ENCODE measurements at places on chromosomes 6 and 20. TPM values are rescaled to one million over a fixed set of nuclear protein-coding genes. Genes with fewer than 3 reads are reported as not detected.

The THBS2 gene
- total RNA-seq = 673 TPM

The CRISP3 gene
- total RNA-seq = not detected

GRCh38 chr6:132425176-132425575 lies 23.9 kb upstream of the MOXD1 start:
- no peak overlapping the region for H3K27ac ChIP-seq
- no peaks in the 10 kb centered on the region for H3K27me3 ChIP-seq
- no peaks in the 10 kb centered on the region for H3K4me1 ChIP-seq
- H3K4me3 ChIP-seq = no peak overlapping the region
- H3K36me3 ChIP-seq = no peaks in the 10 kb centered on the region

- no peak overlapping the region for H3K27ac ChIP-seq
- peaks cover 5% of the 10 kb centered on the region for H3K36me3 ChIP-seq
- no peaks in the 10 kb centered on the region for H3K4me1 ChIP-seq
These were observed 61.5 kb downstream of the REPS1 start for GRCh38 chr6:138926579-138926978.

DNA sequence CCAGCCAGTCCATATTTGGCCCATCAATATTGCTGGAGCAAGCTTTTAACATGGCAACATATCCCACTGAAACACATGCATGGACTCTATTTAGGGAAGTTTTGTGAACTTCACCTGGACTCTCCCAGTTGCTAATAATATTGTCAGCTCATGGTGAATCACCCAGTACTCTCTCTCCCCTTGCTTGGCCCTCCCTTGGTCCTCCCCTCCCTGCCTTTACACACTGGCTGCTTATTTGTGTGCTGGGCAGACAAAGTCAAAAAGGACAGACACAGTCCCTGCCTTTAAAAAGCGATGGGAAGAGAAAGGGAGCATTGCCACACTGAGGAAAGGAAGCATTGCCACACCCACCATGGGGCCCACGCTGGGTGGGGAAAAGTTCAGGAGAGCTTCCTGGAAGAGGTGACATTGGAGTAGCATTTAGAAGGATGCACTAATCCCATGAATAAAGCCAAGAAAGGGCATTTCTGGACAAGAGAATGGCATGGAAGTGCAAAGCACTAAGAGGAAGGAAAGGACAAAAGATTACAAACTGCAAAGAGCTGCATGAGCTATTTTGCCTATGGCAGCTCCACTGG lies 143.4 kb upstream of the EXOC2 start:
- no peaks in the 10 kb centered on the region for H3K27me3 ChIP-seq
- no peak for DNase-seq
- H3K36me3 ChIP-seq = no peaks in the 10 kb centered on the region

DNA sequence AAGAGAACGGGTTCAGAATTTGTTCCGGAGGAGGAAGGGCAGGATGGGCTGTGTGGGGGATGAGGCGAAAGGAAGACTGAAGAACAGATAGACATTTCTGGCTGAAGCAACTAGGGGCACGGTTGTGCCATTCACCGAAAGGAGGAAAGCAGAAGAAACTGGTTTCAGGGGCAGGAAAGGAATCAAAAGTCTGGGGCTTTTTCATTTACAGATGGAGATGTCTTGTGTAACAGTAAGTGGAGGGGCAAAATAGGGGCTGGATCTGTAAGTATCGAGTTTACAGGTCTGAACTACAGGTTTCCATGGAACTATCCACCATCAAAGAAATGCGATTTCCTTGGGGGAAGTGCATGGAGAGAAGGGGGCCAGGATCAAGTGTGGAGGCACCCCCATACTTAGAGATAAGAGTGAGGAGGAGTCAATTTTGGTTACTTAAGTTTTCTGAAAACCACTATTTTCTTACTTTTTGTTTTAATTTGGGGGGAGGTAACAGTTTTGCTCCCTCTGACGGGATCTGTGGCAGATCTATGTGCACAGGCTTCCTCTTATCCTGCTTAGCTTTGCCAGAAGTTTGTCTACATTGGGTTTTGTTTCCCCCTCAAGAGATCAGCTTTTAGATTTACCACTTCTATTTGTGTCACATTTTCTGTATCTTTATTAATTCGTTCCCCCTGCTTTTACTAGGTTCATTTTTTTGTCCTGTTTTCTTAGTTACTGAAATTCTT lies 120.1 kb downstream of the SLC23A2 start:
- DNase-seq = no peak
- no peaks in the 10 kb centered on the region for H3K27me3 ChIP-seq
- H3K4me1 ChIP-seq = no peaks in the 10 kb centered on the region
- H3K27ac ChIP-seq = no peak overlapping the region
- peaks cover 3% of the 10 kb centered on the region for H3K36me3 ChIP-seq

GRCh38 chr20:24950128-24950835 lies 1.2 kb downstream of the CST7 start:
- H3K36me3 ChIP-seq = no peaks in the 10 kb centered on the region
- no peak for DNase-seq
- H3K27ac ChIP-seq = no peak overlapping the region
- H3K4me1 ChIP-seq = no peaks in the 10 kb centered on the region
- H3K27me3 ChIP-seq = no peaks in the 10 kb centered on the region

The OPN5 gene
- total RNA-seq = not detected

- DNase-seq = no peak
- no peaks in the 10 kb centered on the region for H3K36me3 ChIP-seq
- H3K4me1 ChIP-seq = peaks cover 30% of the 10 kb centered on the region
- H3K4me3 ChIP-seq = no peak overlapping the region
These were observed 2.0 kb downstream of the SMIM29 start for GRCh38 chr6:34246563-34247391.

GRCh38 chr6:38933426-38933825 lies 115.2 kb upstream of the GLP1R start:
- no peaks in the 10 kb centered on the region for H3K27me3 ChIP-seq
- H3K27ac ChIP-seq = no peak overlapping the region
- H3K4me1 ChIP-seq = no peaks in the 10 kb centered on the region
- no peaks in the 10 kb centered on the region for H3K36me3 ChIP-seq
- H3K4me3 ChIP-seq = no peak overlapping the region

DNA sequence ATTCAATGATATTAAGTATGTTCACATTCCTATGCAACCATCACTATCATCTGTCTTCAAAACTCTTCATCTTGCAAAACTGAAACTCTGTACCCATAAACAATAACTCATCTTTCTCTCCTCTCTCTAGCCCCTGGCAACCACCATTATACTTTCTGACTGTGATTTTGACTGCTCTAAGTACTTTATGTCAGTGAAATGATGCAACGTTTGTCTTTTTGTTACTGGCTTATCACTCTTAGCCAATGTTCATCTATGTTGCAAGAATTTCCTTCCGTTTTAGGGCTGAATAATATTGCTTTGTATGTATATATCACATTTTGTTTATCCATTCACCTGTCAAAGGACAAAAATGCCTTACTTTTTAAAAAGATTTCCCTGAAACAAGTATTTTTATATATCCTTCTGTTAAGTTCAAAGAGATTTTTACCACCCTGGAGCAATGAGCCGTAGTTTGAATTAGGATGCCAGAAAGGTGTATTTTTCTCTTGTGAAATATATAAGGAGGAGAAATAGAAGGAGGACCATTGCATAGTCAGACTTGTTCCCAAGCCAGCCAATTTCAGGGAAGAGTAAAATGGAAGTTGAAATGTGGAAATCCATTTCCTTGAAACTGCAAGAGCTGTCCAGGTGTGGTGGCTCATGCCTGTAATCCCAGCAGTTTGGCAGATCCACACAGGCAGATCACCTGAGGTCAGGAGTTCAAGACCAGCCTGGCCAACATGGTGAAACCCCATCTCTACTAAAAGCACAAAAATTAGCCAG lies 4.0 kb upstream of the CGAS start:
- H3K4me3 ChIP-seq = no peak overlapping the region
- peaks cover 8% of the 10 kb centered on the region for H3K4me1 ChIP-seq
- DNase-seq = no peak
- no peak overlapping the region for H3K27ac ChIP-seq

The WFDC5 gene
- not detected for total RNA-seq

Measured in thoracic aorta (tissue), 2 donors.